Aorta (tissue), 5 donors: ENCODE measurements at places on chromosomes 3 and 15. TPM values are rescaled to one million over a fixed set of nuclear protein-coding genes. Genes with fewer than 3 reads are reported as not detected.

The ILDR1 gene
- total RNA-seq: not detected

The EAF2 gene
- 6.0 TPM for total RNA-seq

GRCh38 chr3:188507244-188507720 is 353.3 kb downstream of the LPP start:
- no peak for DNase-seq

- peak; percentile 82 for DNase-seq
These were observed 56.9 kb downstream of the CYP19A1 start for GRCh38 chr15:51281368-51281967.

GRCh38 chr3:192063570-192063969 is 602.6 kb downstream of the PYDC2 start:
- no peak for DNase-seq
